ENCODE measurements at places on chromosomes 3 and 15.

DNA sequence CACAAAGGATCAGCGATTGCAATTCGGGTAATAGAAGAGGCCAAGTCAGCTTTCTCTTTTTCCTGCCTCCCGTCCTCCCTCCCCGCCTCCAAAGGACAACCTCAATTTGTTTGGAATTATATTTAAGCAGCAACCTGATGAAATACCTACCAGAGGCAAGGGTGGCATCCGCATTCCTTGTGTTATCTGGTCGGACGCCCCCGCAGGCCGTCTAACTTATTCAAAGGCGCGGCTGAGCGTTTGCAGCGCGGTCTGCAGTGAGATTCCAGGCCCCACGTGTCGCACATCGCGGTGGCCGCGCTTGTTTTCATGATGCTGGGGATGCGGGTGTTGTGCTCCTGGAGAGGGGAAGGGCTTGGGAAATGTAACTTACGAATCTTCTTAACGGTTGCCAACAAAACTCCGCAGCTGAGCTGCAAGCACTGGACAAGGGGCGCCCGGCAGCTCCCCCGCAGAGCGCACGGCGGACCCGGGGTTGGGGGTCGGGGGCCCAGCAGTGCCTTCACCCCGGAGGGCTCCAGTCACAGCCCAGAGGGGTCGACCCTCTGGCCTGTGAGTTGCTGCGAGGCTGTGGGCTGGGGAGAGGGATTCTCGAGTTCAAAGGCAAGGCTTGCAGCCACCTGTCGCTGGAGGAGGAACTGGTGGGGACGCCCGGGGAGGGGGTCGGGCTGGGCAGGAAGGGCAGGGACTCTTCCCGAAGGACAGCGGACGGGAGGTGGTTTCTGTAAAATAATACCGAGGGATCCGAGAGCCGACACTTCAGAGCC lies 20.5 kb upstream of the RGMA start:
- no peak for DNase-seq

DNA sequence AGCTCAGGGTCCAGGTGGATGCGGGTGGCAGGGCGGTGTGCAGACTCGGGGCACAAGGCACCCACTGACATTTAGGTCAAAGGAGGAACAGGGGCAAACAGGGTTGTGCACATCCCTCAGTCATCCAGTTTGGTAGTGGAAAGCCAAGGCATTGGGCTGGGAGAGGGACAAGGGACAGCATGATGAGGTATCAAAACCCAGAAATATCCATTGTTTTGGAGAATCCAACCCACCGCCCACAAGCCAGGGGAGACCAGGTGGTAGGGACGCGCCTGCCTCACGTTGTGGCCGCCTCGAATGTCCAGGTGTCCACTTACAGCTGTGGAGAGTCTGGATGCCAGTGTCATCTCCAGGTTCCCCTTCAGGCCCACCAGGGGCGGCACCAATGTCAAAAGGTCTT lies 33.3 kb downstream of the SLC41A3 start:
- DNase-seq = no peak

DNA sequence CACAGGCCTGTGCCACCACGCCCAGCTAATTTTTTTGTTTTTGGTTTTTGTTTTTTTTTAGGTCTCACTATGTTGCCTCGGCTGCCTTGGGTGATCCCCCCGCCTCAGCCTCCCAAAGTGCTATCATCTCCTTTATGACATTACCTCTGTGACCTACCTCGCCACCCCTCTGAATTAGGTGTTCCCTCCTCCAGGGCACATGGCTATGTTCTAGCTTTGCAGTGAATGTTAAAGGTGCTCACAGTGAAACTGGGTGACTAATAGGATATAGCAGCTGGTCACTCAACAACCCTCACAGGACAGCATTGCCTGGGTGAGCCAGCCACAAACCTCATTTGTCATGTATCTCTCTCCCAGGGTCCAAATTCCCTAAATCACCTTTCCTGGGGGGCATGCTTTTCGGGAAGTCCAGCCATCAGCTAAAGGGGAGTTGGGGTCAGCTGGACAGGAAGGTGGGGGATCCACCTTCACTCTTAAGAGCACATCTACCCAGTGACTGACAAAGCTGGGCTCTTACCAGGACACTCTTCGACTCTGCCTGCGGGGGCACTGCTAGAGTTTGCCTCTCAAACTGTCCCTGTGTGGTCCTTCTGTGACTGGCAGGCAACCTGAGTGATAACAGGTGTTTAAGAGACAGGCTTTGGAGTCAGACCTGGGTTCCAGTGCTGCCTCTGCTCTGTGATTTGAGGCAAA lies 1.6 kb upstream of the TTLL3 start:
- DNase-seq = peak; percentile 75

DNA sequence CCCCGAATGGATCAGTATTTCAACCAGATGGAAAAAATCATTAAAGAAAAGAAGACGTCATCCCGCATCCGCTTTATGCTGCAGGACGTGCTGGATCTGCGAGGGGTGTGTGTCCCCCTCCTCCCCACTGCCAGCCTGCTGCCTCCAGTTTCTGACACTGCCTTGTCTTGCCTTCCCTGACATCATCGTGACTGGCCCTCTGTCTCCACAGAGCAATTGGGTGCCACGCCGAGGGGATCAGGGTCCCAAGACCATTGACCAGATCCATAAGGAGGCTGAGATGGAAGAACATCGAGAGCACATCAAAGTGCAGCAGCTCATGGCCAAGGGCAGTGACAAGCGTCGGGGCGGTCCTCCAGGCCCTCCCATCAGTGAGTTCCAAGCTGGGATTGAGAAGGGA lies 10.9 kb downstream of the EIF4G1 start:
- DNase-seq = no peak

GRCh38 chr3:25335356-25335755 lies 92.7 kb upstream of the RARB start:
- DNase-seq = no peak

GRCh38 chr3:7696320-7696719 lies 805.3 kb upstream of the LMCD1 start:
- no peak for DNase-seq

- peak; percentile 76 for DNase-seq
Measured at GRCh38 chr15:60673918-60674558, 195.1 kb upstream of the ICE2 start.

DNA sequence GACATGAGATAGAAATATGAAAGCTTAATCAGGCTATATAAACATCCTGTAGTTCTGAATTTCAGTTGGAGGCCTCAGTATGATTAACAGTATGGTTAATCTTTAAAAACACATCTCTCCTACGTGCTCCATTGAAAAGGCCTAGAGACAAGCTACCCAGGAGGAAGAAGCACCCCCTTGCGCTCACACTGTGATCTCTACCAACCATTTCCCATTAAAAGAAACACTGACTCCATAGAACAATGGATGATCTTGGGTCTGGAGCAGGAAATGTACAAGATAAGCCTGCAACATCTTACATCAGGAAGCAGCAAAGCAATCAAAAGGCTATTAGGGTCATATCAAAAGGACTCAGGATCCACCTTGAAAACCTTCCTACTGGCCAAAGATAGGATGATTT lies 3.4 kb upstream of the EOGT start:
- no peak for DNase-seq
